Right lung (tissue), 10 donors: ENCODE measurements at places on chromosomes 11 and 22.

GRCh38 chr11:65059959-65060824 lies 1.8 kb upstream of the NAALADL1 start:
- DNase-seq, result no peak

DNA sequence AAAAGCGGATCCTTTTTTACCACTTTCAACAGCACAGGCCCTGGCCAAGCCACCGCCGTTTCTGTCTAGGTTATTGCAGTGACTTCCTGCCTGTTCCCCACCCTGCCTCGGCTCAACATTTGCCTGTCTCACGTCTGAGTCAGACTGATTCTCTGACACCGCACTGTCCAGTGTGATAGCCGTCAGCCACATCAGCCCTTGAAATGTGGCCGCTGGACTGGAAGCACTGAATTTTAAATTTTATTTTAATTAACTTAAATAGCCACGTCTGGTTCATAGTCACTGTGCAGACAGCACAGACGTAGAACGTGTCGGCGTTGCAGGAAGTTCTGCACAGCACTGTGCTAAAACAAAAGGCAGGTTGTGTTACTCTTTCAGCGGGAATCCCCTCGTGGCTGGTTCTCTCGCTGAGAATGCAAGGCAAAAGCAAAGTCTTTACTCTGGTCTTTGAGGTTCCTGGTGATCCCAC lies 56.3 kb upstream of the ADSL start:
- DNase-seq, result no peak

DNA sequence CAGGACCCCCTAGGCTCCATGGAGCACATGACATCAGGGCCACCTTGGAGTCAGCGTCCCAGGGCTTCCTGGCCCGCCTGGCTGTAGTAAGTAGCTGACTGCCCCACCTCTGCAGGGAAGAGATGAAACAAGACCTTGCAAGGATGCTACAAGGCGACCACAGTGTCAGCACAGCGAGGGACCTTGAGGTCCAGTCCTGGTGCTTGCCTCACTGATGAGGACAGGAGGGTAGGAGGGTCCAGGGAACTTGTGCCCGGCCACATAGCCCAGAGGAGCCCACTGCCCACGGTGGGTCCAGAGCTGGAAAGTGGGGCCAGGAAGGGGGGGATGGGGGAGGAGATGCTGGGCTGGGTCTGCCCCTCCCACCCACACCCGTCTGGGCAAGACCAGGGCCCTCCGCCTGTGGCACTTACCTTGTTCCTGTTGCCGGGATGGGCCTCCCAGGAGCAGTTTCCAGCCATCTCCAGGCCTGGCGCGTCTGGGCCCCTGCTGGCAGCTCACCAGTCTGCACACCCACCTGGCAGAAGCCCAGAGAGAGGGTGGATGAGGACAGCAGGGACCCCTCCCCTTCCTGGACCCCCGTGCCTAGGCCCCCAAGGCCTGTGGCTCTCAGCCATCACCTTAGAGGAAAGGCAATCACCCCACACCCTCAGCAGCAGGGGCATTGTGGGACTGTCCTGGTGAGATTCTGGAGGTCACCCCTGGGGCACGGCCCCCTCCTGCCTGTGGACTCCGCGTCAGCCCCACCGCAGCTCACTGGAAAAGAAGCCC lies 3.4 kb downstream of the MRGPRF start:
- DNase-seq, result no peak

DNA sequence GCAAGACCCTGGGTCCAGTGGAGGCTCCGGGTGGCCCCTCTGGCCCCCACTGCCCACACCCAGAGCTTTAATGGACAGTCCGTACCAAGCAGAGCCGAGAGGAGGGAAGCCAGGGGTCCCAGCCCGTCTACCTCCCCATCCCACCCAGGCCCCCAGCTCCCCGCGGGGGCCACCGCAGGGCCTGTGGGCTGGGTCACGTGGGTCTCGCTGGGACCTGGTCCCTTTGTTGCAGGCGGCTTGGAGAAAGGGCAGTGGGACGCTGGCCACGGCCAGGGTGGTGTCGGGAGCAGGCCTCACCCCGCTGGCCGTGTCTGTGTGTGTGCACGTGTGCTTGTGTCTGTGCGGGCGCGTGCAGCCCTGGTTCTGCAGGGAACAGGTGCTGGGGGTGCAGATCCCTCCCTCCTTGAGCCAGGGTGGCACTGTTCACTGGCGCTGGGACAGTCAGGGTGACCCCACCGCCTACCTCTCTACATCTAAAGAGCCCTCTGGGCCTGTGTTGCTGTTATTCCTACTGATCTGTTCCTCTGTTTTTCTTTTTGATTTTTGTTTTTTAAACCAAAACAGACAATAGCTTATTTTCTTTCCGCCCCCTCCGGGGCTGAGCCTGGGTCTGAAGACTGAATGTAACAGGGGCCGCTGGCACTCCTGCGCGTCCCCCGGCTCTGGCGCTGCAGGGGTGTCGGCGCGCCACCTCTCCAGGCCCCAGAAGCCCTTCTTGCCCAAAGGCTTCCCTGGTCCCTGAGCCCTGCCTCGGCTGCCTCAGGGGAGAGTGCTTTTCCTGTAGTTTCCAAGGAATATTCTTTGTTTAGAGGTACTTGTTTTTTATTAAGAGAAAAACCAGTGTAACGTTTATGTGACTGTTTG lies 20.1 kb upstream of the TMEM191C start:
- no peak for DNase-seq
